Fibroblast of the conjunctiva (primary cell): ENCODE measurements at places on chromosomes 2 and 18.
A peak's percentile ranks its signal among the peaks of the same experiment; 100 is the strongest.

DNA sequence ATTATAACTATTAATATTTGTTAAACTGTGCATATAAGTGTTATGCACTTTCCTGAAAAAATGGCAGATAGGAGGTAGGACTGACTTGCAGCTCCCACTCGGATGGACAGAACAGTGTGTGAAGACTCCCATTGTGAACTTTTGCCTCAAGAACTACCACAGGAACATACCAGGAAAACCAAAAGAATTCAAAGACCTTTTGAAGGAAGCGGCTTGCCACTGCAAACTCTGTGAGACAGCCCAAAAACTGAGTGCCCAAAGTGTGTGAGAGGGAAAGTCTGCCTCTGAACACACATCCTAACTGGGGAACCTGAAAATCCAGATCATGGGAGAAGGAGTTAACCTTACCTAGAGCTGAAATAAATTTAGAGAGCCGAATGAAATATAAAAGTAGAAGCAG is 171.0 kb downstream of the ZBTB7C start:
- DNase-seq: no peak

GRCh38 chr18:62425465-62426190 is 97.2 kb upstream of the ZCCHC2 start:
- DNase-seq: peak; percentile 97

DNA sequence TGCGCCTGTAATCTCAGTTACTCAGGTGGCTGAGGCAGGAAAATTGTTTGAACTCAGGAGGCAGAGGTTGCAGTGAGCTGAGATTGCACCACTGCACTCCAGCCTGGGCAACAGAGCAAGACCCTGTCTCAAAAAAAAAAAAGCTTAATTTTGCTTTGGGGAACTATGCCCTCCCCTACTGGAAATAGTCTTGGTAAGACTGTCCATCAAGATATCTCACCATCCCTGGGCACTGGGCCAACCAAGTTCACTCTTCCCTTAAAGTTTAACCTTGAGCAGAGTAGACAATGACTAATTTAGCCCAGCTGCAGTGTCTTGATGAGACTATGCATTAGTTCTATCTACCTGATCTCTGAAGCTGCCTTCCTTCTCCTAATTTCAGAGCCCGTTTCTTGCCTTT is 44.7 kb downstream of the ASXL2 start:
- no peak for DNase-seq

GRCh38 chr2:12315224-12315623 is 401.5 kb upstream of the TRIB2 start:
- no peak for DNase-seq

GRCh38 chr2:239274391-239275043 is 126.3 kb downstream of the HDAC4 start:
- peak; percentile 71 for DNase-seq

GRCh38 chr2:95206096-95206495 is 1.2 kb upstream of the ZNF892 start:
- no peak for DNase-seq
